ENCODE measurements at places on chromosomes 16 and 17.

GRCh38 chr16:75377729-75378386, 55.4 kb downstream of the CFDP1 start:
- DNase-seq, result no peak

GRCh38 chr17:13508896-13509295, 92.8 kb downstream of the HS3ST3A1 start:
- DNase-seq, result no peak

DNA sequence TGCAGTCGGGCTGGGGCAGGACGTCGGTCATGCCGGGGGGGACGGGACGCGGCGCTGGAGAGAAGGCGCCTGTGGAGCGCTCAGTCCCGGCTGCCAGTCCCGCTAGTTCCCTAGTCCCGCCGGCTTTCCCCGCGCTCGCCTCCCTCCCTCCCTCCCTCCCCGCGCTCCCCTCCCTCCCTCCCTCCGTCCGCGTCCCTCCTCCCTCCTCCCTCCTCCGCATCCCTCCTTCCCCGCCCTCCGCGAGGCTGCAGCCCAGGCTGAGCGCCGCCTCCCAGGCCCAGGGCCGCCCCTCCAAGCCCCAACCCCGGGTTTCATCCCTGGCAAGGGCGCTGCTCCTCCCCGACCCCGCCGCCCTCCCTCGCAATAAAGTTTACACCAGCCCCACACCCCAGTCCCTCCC, 34.8 kb downstream of the TIMM22 start:
- no peak for DNase-seq

DNA sequence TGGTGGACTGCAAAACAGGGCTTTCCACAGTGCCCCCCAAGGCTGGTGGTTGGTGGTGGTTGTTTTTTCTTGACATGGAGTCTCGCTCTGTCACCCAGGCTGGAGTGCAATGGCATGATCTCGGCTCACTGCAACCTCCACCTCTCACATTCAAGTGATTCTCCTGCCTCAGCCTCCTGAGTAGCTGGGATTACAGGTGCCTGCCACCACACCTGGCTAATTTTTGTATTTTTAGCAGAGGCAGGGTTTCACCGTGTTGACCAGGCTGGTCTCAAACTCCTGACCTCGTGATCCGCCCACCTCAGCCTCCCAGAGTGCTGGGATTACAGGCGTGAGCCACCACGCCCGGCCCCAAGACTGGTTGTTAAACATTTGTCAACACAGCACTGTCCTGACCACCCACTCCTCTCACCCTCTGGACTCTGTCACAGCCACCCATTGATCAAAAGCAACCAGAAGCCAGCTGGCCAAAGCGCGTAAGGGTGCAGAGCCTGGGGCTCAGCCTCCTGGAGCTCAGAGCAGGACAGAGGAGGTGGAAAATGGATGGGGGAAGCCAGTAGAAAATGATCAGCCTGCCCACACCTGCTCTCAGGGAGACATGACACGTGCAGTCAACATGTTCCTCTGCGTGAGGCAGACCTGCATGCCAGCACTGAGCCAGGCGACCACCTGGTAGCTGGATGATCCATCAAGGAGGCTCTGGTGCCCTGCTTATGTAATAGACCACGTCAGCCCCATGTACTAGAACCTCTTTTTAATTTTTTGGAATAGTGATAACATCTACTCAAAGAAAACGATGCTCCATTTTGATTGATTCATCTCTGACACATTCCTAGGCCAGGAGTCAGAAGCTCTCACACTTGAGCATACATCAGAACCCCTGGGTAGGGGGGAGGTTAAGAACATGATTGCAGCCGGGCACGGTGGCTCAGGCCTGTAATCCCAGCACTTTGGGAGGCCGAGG, 14.8 kb upstream of the OSGIN1 start:
- no peak for DNase-seq

DNA sequence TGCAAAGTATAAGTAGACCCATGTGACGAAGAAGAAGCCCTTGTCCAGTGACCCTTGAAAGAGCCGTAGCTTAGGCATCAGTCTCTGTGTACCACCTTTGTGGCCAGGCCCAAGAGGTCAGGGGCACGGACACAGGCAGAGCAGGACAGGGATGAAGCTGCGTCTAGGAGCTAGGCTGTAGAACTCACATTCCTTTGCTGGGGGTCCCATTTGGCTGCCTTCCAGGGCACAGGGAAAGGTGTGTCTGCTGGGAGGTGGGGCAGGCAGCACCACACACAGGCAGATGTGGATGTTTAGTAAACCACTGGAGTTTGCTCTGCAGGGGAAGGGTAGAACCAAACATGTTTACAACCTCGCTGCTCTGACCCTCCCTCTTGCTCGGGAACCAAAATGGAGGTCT, 33.7 kb downstream of the HNF1B start:
- no peak for DNase-seq
